ENCODE measurements at places on chromosomes 12 and 14.

DNA sequence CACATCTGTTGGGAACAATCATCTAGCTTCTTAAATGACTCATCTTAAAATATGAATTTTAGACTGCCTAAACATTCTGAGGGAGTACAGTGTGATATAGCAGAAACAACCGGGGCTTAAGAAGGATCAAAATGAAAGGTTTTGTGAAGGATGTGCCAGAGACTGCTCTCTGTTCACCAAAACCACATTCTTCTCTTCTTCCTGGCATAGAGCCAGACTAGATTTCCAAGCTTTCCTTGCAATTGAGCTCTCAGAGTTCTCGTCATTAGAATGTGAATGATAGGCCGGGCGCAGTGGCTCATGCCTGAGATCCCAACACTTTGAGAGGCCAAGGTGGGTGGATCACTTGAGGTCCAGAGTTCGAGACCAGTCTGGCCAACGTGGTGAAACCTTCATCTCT is 94.5 kb downstream of the LRRIQ1 start:
- DNase-seq: peak; percentile 18

GRCh38 chr14:20215196-20215595 is 8.3 kb upstream of the OR11H6 start:
- no peak for DNase-seq

- peak; percentile 32 for DNase-seq
These were observed 177.1 kb downstream of the RMST start for GRCh38 chr12:97639702-97640101.

DNA sequence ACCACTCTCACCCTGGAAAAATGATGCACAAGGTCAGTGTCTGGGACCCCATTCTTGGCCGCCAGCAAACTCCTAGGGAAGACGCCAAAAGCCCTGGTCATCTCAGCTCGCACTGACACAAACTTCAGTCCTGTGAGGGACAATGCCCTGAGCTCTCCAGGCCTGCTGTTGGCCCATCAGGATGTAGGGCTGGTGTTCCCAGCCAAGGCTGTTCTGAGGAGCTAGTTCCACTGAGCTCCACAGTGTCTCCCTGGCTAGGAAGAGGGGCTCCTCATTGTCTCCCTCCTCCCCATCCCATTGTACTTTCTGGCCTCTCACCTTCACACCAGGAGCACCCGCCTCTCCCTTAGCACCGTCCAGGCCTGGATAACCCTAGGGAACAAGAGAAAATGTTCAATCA is 10.8 kb downstream of the COL2A1 start:
- no peak for DNase-seq

- no peak for DNase-seq
These were observed 8.7 kb upstream of the DDX47 start for GRCh38 chr12:12804432-12804886.

GRCh38 chr12:56781726-56782125 is 18.6 kb downstream of the HSD17B6 start:
- no peak for DNase-seq

- no peak for DNase-seq
These were observed 59.1 kb downstream of the FBXW8 start for GRCh38 chr12:116969615-116970585.

DNA sequence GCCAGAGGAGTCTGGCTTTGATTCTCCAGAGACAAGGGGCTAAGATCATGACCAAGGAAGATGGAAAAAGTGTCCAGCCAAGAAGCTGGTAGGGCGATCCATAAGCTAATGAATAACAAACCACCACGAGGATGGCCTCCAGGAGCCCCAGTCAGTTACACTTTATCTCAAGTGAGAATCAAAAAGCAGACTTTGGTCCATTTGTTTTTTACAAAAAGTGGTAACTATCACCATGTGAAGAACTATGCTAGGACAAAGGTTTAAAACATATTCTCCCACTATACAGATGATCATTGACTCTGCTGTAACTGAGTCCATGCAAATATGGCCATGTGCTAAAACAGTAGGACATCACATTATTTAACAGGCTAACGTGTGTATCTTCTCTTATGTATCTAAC is 13.9 kb downstream of the SETD3 start:
- DNase-seq: no peak

DNA sequence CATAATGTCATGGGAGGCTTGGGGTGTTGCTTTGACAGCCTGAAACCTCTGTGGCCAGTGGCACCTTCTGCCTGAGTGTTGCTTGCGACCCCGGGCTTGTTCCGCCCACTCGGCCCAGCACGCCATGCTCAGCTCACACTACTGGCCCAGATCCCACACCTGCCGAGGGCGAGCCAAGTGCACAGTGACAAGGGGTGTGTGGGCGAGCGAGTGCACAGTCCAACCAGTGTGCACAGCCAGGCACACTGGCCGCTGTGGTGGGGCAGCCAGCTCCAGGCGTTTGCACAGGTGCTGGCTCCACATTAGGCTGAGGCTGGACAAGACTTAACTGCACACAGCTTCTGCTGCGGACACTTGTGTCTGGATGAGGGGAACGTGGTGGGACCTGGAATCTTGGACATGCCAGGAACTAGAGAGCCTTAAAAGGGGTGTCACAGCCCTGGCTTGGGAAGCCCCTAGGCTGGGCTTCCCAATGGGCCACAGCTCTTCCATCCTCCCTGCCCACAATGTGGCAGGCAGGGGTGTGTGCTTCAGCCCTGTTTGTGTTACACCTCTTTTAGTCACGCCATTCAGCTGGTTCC is 609.2 kb upstream of the FOXG1 start:
- DNase-seq: no peak

DNA sequence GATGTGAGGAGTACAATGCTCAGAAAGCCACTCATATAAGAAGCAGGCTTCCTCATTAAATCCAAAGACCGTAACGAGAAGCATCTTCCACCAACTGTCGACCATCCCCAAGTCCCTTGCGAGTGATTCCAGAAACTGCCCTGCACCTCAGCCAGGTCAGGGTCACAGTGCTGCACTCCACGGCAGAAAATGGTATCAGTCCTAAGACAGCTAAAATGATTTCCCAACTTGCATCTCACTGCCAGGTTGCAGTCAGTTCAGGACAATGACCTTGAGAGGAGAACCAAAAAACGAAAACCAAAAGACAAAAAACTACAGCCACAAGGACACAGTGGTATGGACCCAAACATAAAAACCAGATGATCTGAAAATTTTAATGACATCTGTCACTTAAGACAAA is 20.6 kb downstream of the SBNO1 start:
- DNase-seq: no peak

- no peak for DNase-seq
These were observed 332.9 kb downstream of the TMEM132D start for GRCh38 chr12:129570796-129571400.

- no peak for DNase-seq
These were observed 7.5 kb upstream of the CTDSP2 start for GRCh38 chr12:57853864-57854556.

GRCh38 chr12:108702595-108703320 is 28.6 kb downstream of the CORO1C start:
- no peak for DNase-seq

- DNase-seq: no peak
These were observed at the start of gene MIA2 for GRCh38 chr14:39233680-39234326. TSS of gene MIA2 (plus strand) at chr14:39233915. CDS start at chr14:39234115, 200 bp downstream.

DNA sequence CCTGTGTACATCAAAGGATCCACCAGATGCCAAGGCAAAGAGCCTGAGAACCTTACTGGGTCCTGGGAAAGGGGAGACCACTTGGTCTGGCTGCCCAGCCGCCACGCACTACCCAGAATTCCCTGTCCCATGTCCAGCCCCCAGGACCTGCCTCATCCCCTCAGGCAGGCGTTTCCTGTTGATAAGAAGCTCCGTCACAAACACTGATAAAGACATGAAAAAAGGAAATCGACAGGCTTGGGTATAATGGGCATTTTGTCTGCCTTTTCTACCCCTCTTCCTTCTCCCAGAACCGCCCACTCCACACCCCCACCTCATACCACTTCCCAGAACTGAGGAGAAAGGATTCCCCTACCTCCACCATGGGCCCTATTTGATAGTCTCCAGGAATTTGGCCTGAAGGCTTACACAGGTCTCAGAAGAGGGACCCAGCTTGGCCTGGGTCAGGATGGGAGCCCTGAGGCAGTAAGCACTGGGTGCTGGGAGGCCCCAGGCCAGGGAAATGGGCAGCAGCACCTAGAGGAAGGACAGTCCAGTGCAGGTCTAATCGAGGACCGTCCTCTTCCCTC is 18.8 kb downstream of the ACVRL1 start:
- no peak for DNase-seq

DNA sequence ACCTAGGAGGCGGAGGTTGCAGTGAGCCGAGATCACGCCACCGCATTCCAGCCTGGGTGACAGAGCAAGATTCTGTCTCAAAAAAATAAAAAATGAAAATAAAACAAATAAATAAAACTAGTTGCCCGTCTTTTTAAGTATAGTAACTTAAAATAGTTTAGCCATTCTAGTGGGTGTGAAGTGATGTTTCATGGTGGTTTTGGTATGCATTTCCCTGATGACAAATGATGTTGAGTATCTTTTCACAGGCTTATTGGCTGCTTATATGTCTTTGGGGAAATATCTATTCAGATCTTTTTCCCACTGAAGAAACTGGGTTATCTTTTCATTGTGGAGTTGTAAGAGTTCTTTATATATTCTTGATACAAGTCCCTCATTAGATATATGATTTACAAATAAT is 102.4 kb upstream of the METAP2 start:
- no peak for DNase-seq

DNA sequence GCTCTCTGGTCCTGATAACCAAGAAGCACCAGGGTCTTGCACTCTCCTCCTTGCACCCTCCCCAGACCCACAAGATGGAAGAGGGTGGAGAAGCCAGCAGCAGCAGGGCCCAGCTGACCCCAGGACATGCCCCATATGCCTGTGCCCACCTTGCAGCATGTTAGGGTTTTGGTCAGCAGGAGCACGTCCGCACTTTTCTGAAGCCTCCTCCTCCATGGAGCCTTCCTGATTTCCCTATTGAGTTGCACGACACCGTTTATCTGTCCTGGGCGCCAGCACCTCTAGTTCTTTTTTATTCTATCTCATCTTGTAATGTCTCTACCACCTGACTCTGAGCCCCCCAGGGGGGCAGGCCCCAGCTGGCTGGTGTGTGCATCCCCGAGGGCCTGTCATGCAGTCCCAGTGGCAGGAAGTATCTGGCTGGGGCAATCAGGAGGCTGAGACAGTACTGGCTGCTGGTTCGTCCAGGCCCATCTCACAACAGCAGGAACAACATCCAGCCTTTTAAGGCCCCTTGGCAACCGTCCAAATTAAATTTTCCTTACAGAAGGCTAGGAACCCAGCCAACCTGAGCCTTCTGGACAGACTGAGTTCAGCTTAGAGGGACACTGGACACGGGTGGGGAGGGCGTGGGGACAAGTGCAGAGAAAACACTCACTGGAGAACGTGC is 39.6 kb downstream of the CCDC85C start:
- DNase-seq: no peak

DNA sequence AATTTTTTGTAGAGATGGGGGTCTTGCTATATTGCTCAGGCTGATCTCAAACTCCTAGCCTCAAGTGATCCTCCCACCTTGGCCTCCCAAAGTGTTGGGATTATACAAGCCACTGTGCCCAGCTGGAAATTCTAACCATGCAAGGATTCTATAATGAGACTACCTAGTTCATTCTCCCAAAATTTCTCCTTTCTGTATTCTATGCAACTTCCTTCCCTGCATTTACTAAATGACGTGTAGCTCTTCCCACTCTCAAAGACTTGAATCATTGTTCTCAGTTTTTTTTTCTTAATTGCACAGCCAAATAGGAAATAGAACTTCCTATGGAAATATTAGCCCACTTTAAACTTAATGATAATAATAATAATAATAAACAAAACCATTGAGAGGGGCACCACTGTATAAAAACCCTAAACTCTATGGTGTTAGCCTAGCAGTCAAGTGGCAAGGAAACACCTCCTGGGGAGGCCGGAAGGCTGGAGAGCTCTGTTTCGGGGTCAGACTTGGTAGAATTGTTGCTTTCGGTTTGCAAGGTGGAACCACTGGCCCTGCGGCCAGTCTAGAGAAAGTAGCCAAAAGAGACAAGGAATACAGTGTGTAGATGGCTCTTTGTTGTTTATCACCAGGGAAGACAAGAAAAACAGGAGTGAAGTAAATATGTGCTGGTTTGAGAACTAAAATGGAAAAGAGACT is 40.0 kb upstream of the TESC start:
- DNase-seq: no peak

DNA sequence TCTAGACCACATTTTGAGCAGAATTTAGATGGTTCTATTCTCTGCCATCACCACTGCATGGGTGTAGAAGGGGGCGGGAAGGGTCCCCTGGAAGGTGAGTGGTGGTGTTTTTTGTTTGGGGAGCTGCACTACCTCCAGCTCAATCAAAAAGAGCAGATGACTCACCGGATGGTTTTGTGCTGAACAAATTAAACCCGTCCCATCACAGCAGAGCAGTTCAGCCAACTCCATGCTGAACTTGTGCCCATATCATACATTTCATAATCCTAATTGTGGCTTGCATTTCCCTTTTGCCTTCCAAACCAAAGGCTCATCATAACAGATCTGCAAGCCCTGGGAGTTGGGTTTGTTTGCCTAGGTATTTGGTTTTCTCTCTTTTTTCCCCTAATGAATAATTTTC is 53.0 kb upstream of the RPH3A start:
- DNase-seq: no peak

- no peak for DNase-seq
These were observed 735.3 kb downstream of the DIO2 start for GRCh38 chr14:79475887-79476532.

DNA sequence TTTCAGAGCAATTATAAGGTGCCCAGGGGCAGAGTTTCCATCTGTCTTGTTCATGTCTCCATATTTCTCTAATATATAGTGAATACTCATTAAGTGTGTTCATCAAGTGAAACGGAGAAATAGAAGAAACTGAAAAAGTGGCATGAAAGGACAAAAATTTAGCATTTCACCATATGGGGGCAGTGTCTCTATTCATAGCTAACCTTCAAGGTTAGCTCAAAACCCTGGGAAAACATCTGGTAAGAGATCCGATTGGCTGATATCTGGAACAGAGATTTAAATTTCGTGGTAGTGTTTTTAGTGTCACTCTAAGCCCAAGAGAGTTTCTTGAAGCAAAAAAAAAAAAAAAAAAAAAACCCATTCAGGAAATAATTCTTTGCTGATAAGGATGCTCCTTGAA is 367.5 kb downstream of the DAD1 start:
- no peak for DNase-seq

DNA sequence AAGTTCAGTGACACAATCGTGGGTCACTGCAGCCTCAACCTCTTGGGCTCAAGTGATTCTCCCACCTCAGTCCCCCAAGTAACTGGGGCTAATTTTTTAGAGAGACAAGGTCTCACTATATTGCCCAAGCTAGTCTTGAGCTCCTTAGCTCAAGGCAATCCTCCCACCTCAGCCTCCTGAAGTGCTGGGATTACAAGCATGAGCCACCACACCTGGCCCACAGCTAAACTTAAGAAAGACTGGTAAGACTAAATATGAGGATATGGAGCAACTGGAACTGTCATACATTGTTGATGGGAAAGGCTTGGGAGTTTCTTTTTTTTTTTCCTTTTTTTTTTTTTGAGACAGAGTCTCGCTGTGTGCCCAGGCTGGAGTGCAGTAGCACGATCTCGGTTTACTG is 34.0 kb downstream of the VRTN start:
- no peak for DNase-seq

GRCh38 chr14:67698179-67698578 is 2.6 kb upstream of the RDH11 start:
- DNase-seq: no peak

Data from NT2/D1 (cell line).